Stimulated activated CD8-positive, alpha-beta memory T cell treated with anti-CD3 and anti-CD28 coated beads, Interleukin-4, amount 100 ng/mL, for 1 hour (primary cell): ENCODE measurements at places on chromosomes 7 and 10.

GRCh38 chr7:133688483-133689239 lies 435.8 kb downstream of the EXOC4 start:
- no peak for DNase-seq

- DNase-seq: no peak
Observed at GRCh38 chr7:26485367-26485934, 193.8 kb downstream of the SNX10 start.

- DNase-seq: no peak
Observed at GRCh38 chr7:56063500-56063881, 595 bp upstream of the SUMF2 start.

DNA sequence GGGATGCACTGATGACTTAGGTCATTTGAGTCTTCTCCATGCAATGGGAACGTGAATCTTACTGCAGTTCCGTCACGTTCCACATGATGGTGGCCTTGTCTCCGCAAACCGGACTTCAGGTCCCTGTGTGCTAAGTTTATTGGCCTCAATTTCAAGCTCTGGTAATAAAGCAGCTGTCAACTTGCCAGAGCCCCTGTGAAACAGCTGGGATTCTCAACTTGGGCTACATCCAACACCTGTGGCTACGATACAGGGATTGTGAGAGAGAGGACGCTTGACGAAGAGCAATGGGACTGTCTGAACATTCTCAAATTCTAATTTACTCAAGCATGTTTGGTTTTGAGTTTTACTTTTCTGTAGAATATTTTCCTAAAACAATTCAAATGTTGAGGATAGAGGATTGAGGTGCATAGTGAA lies 174.2 kb downstream of the PTN start:
- DNase-seq: no peak

DNA sequence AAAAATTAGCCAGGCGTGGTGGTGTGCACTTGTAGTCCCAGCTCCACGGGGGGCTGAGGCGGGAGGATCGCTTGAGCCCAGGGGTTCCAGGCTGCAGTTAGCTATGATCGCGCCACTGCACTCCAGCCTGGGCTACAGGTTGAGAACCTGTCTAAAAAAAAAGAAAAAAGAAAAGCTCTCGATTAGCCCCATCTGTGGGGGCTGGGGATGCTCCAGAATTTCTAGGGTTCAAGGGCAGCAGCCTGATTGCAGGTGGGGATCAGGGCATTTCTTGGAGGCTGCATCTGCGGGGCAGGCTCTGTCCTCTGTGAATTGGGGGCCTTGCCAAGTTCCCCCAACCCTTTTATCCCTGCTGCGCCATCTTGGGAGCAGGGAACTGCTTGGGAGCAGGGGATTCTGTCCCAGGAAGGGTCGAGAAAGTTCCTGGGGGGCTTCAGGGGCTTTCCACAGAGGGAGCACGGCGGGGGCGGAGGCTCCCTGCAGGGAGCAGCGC lies 651 bp upstream of the ARPC1A start:
- no peak for DNase-seq

DNA sequence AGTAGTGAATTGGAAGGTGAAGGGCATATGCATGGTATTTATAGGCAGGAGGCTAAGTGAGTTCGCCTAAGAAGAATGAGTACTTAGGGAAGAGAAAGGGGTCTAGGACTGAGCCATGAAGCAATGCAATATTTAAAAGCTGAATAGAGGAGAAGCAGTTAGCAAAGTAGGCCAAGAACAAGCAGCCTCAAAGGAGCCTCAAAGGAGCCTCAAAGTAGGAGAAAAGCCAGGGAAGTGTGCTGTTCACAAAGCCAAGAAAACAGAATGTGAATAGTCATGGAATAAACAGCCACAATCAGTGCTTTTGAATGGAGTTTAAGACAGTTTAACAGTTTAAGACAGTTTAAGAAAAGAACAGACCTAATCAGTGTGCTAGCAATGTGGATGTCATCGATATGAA lies 762.0 kb downstream of the SORCS1 start:
- DNase-seq: no peak

GRCh38 chr10:123428391-123428790 lies 237.8 kb upstream of the GPR26 start:
- no peak for DNase-seq
